Aortic smooth muscle cell (primary cell): ENCODE measurements at places on chromosomes 5 and 9. TPM values are rescaled to one million over a fixed set of nuclear protein-coding genes. Genes with fewer than 3 reads are reported as not detected.

The BSPRY gene
- total RNA-seq, result not detected in 2 replicates

The IL5 gene
- not detected in 2 replicates for total RNA-seq

The LIX1 gene
- not detected in 2 replicates for total RNA-seq

The CDH12 gene
- not detected in 2 replicates for total RNA-seq

The HACD4 gene
- total RNA-seq, result 1.2 and 1.7 TPM in 2 replicates

The HAPLN1 gene
- total RNA-seq, result 29.7 and 50.7 TPM in 2 replicates

The TRMT10B gene
- total RNA-seq, result 3.3 and 4.6 TPM in 2 replicates

The COMMD10 gene
- total RNA-seq, result 26.3 and 33.3 TPM in 2 replicates

The KIF3A gene
- total RNA-seq, result 11.2 and 12.2 TPM in 2 replicates

The INSL6 gene
- total RNA-seq, result not detected in 2 replicates

The KIF4B gene
- total RNA-seq, result under 0.01 TPM in 1 of 2 replicates, not detected in the other

The SH2D3C gene
- 1.1 and 2.0 TPM in 2 replicates for total RNA-seq

The ZNF483 gene
- total RNA-seq, result 1.3 and 1.9 TPM in 2 replicates

The PCDHB14 gene
- 0.92 and 1.1 TPM in 2 replicates for total RNA-seq

The FOXD1 gene
- total RNA-seq, result 0.44 and 0.92 TPM in 2 replicates

The QRFP gene
- total RNA-seq, result not detected in 2 replicates

The HK3 gene
- under 0.01 TPM in 1 of 2 replicates, not detected in the other for total RNA-seq

The C5orf52 gene
- total RNA-seq, result not detected in 2 replicates

The F2RL2 gene
- total RNA-seq, result 1.7 and 4.2 TPM in 2 replicates

The IFNK gene
- not detected in 2 replicates for total RNA-seq

The NEUROG1 gene
- not detected in 2 replicates for total RNA-seq

The HOMER1 gene
- 3.6 and 4.5 TPM in 2 replicates for total RNA-seq

The PCSK1 gene
- total RNA-seq, result 0.81 and 2.2 TPM in 2 replicates

The FGF10 gene
- total RNA-seq, result 0.19 and 3.0 TPM in 2 replicates

The ADAMTS19 gene
- 0.26 and 0.56 TPM in 2 replicates for total RNA-seq

The PLEKHG4B gene
- not detected in 2 replicates for total RNA-seq

The FGF18 gene
- total RNA-seq, result under 0.01 and 0.12 TPM in 2 replicates

The CMBL gene
- total RNA-seq, result 5.8 and 7.3 TPM in 2 replicates

The ABO gene
- total RNA-seq, result not detected in 2 replicates

The IGFBPL1 gene
- not detected in 2 replicates for total RNA-seq

The CARTPT gene
- total RNA-seq, result not detected in 2 replicates

The SLC27A6 gene
- total RNA-seq, result 0.06 TPM in 1 of 2 replicates, not detected in the other

The SARDH gene
- total RNA-seq, result 2.5 and 7.4 TPM in 2 replicates

The ZDHHC21 gene
- 11.6 and 12.2 TPM in 2 replicates for total RNA-seq

The DNAJC18 gene
- 6.2 and 6.9 TPM in 2 replicates for total RNA-seq

The CNTFR gene
- not detected in 2 replicates for total RNA-seq

The SMC5 gene
- 23.6 and 25.8 TPM in 2 replicates for total RNA-seq

The PPP6C gene
- total RNA-seq, result 7.9 and 11.7 TPM in 2 replicates

The MSX2 gene
- total RNA-seq, result 0.50 and 1.2 TPM in 2 replicates

The GPR151 gene
- total RNA-seq, result not detected in 2 replicates

The SIT1 gene
- 0.25 and 0.53 TPM in 2 replicates for total RNA-seq

The SNCB gene
- total RNA-seq, result 0.12 and 0.13 TPM in 2 replicates

The TAF11L5 gene
- not detected in 2 replicates for total RNA-seq

The NEURL1B gene
- total RNA-seq, result 3.4 and 6.2 TPM in 2 replicates

The DBN1 gene
- total RNA-seq, result 124 and 135 TPM in 2 replicates

The PCDHGA3 gene
- total RNA-seq, result 2.0 and 2.9 TPM in 2 replicates
